CD4-positive, alpha-beta T cell treated with Interleukin-10 for 1 hour (primary cell): ENCODE measurements at places on chromosomes 12 and 14.

DNA sequence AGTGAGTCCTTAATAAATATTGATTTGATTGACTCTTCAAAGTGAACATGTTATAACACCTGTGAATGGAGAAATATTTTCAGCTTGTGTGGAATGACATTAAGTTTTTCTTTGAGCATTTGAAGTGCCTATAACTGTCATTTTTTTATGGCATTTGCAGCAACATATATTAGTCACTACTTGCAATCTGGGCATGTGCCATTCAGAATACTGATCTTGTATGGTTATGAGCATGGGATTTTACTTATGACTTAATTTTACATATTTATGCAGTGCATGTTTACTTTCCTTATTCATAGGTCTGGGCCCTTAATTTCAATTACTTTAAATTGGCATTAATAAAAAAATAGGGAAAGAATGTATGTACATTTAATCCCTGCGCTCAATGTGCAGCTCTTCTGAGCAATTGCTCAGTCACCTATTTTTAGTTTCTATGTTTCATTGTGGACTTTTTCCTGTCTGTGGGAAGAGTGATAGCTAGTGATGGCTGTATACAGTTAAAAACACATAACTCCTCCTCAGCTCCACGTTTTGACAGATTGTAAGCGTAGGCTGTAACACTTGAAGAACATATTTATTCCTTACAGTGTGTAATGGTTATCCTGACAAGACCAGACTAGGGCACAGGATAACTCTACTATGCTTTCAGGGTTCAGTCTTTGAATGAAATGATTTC, 339.6 kb downstream of the SNAPC1 start:
- DNase-seq, result no peak

GRCh38 chr12:4947253-4947652, 37.5 kb downstream of the KCNA1 start:
- no peak for DNase-seq

DNA sequence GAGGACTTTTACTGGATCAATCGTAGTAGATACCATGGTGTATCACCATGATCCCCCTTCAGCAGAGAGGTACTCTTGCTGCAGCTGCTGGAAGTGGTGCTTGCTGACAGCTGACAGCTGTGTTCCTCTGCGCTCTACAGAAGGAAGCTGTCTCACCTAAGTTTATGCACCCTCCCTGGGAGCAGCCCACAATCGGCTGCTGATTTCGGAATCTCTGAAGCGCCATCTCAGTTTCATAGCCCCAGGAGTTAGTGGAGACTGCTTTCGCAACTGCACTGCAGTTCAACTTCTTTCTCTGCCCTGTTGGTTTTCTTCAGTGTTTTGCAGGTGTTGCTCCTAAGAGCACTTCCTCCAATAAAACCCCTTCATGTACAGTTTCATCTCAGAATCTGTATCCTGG, 237.9 kb downstream of the PAWR start:
- no peak for DNase-seq

GRCh38 chr12:52081263-52081733, 1.8 kb downstream of the SMIM41 start:
- DNase-seq, result no peak

- no peak for DNase-seq
Observed at GRCh38 chr12:93261505-93262094, 116.1 kb upstream of the NUDT4 start.

DNA sequence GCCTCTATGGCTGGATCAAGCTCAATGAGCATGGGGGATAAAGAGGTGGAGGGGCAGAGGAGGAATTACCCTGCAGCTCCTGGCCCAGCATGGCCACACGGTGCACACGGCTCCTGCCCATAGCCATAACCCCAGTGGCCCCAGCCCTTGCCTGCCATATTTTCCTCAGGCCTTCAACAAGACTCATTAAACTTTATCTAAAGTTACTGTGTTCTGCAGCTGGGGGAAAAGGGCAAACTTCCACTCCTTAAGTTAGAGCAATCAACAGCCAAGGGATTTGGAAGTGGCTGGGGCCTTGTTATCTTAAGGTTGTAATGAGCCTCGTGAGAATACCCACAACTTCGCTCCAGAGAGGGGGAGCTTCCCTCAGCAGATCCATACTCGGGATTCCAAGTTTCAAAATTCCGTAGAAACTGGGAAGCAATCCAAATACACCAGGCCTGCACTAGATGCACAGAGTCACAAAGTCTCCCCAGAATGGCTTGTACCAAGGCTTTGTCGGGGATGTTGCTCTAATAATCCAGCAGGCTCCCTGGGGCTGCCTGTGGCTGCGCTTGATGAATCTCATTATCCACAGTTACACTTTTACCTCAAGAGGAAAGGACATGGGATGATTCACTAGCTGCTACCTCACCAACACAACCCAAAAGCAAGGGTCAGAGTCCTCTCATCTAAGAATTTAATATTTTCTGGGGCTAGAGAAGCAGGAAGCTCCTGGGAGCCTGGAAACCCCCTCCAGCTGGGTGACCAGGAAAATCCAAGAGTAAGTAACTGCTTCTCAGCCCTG, 13.0 kb upstream of the OR6J1 start:
- DNase-seq, result no peak

- DNase-seq, result no peak
Observed at GRCh38 chr14:81476816-81477215, 56.8 kb downstream of the SEL1L start.

DNA sequence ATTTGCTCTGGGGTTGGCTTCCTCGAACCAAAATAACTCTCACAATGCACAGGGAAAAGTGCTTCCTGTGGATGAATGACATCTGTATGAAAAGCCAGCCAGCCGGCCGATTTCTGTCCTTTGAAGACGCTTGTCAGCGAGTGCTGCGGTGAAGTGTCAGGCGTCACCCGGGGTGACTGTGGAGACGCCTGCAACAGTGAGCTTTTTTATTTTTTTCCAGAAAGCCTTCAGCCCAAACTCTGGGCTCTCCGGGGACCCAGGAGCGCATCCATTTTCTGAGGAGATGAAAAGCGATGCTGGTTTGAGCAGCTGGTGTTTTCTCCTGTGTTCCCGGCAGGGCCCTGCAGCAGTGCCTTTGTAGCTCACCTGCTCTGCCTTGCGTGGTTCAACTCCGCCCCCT, 147.9 kb upstream of the MYL2 start:
- DNase-seq, result peak; percentile 22

- no peak for DNase-seq
Observed at GRCh38 chr12:120077260-120077659, 39.3 kb downstream of the RAB35 start.

GRCh38 chr12:6226002-6226678, 25.9 kb downstream of the CD9 start:
- DNase-seq, result no peak

DNA sequence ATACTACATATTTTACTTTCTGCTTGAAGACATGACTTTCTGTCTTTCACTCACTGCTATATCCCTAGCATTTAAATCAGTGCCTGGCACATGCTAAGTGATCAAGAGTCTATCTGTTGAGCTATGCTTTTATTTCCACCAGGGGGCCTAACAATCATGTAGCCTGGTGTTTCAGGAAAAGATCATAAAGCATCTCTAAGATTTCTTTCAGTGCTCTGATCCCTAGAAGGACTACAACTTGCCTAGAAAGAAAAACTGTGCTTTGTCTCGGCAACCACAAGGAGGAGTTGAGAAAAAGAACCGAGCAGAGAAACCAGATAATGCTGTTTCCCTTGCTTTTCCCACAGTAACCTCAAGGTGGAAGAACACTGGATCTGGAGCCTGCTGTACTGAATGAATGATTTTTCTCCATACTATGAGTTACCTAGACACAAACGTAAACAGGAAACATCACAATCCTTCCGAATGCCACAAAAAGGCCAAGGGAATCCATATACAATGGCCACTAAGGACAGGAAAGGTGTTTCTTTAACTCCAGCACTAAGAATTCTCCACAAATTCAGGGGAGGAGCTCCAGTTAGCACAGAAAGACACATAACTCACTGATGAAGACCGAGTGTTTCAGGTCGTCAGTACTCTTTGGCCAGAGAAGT, 1.2 kb downstream of the CRY1 start:
- DNase-seq, result peak; percentile 73

- DNase-seq, result no peak
Observed at GRCh38 chr12:100895192-100895591, 100.6 kb downstream of the ANO4 start.

DNA sequence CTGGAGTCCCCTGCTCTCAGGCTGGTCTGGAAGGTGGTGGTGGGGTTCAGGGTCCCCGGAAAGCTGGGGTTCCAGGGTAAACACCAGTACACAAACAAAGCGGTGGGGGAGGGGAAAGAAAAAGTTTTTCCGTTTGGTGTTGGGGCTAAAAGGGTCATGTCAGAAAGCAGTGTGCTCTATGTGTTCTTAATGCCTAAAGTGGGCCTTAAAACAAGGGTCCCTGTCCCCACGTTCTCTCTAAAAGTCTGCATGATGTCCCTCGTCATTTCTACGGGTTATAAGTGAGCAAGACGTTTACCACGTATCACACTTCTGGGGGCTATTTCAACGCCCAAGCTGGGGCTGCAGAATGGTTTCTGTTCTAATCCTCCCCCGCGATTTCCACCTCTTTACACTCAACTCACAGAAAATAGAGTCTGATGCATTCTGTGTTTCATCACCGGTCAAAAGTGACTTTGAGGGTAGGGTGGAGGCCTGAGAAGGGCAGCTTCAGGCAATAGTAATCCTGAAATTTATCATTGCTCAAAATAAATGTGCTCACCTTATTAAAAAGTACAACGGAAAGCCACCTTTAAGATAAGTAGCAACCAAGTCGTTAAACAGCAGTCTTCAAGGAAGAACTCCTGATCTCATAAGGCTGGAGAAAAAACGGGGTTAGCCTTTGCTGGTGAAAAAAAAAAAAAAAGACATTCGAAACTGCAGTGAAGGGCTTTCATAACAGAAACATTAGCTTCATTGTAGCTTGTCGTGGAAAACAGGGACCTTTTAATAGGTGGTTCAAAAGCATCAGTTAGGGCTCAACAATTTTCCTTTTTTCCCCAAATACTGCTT, 63.9 kb upstream of the PTGR2 start:
- DNase-seq, result peak; percentile 21

DNA sequence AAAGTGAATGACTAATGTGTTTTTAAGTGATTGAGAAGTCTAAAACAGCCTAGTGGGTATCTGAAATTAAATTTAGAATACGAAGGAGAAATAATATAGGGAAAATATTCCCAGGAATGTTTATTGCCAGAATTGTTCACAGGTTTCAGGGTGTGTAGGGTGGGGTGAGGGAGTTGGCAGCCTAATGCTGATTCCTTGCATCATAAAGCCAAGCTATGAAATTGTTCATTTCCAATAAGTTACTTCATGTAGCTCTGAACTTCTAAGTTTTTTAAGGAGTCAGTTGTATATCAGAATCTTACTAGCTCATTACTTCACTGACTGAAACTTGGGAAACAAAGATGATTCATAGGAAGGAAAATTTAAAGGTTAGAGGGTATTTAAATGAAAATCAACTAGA, 56.4 kb downstream of the RAB35 start:
- no peak for DNase-seq

DNA sequence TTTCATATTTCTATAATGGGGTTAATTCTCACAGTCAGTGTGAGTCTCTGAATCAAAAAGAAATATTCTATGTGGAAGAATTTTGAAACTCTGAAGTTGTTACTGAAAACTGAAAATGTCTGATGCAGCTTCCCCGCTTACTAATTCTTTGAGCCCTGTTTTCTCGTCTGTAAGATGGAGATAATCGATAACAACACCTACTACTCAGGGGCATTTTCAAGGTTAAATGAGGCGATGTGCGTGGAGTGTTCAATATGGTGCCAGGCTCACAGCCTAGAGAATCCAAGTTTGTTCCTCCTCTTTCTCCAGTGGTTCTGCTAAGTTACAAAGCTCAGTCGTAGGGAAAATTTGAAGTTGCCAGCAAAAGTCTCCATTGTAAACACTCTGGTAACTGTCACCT, 391.4 kb downstream of the FUT8 start:
- DNase-seq, result no peak

- DNase-seq, result no peak
Observed at GRCh38 chr12:32140877-32141276, 34.2 kb downstream of the BICD1 start.

- DNase-seq, result no peak
Observed at GRCh38 chr12:99765469-99766114, 118.0 kb downstream of the GARIN6 start.

GRCh38 chr12:53748072-53748840, 3.5 kb downstream of the CISTR start:
- DNase-seq, result no peak

DNA sequence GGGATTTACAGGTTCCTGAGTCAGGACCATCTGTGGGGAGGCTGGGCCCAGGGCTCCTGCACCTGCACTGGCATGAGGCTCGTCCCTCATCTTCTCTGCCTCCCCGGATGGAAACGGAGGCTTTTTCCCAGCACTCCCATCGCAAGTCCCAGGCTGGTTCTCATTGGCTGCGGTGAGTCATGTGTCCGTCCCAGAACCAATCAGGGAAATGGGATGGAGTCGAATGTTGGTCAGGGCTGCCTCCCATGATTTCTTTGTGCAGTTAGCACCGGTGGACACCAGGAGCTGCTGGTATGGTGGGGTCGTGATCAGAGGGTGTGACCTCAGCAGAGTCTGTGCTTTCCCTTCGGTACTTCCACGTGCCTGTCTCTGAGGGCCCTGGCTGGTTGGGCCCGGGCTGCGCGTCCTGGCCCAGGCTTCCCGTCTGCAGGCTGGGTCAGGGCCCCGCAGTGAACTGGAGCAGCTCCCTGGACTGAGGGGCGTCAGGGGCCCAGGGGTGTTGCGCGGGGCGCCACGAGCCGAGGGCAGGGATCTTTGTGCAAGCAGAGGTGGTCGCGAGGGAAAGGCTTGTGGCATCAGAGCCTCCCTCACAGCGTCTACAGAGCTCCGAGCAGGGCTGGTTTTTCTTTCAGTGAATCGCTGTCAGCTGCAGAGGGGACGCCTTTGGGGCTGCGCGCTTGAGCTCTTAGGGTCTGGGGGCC, 168.1 kb downstream of the ADGRD1 start:
- no peak for DNase-seq

- DNase-seq, result no peak
Observed at GRCh38 chr12:93812626-93813025, 135.5 kb downstream of the CRADD start.

DNA sequence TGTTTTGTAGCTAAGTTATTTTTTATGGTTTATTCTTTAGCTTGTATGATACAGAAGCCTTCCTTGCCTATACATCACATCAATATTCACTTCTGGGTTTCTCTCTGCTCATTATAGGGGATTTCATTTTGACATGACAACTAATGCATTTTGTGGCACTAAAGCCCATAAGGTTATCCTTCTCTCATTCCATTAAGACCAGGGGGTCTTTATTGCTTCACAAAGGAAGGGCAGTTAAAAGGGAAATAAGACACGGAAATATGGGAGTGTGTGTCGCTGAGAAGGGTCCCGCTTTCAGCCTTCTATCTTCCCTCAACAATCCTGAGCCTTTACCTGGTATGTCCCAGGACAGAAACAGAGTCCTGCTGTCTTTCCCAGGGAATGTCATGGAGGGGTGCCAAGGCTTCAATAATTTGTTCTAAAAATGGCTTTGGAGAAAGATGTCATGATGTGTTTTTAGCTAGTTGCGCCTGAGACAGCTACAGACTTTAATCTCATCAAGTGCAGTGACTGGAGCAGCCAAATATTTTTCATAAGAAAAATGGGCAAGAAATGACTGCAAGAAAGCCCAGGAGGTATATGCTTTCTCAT, 1145.4 kb upstream of the TMEM132C start:
- no peak for DNase-seq
